ENCODE measurements at places on chromosomes 12 and 14. TPM values are rescaled to one million over a fixed set of nuclear protein-coding genes. Genes with fewer than 3 reads are reported as not detected.

Gene PRB2
- not detected for total RNA-seq

Gene KRT72
- total RNA-seq = not detected

Gene RTL1
- total RNA-seq = not detected

Gene SNX6
- total RNA-seq = 139 TPM

Gene LTBR
- total RNA-seq = 79.4 TPM

Gene SLC6A15
- 8.3 TPM for total RNA-seq

Gene KRT6B
- total RNA-seq = not detected

Gene ANKRD33
- not detected for total RNA-seq
